ENCODE measurements at places on chromosomes 5 and 9.

- DNase-seq: peak; percentile 99
These were observed 21.2 kb downstream of the DYNC2I2 start for GRCh38 chr9:128635266-128636023.

- DNase-seq: no peak
These were observed 31.2 kb downstream of the LARP1 start for GRCh38 chr5:154786414-154786813.

DNA sequence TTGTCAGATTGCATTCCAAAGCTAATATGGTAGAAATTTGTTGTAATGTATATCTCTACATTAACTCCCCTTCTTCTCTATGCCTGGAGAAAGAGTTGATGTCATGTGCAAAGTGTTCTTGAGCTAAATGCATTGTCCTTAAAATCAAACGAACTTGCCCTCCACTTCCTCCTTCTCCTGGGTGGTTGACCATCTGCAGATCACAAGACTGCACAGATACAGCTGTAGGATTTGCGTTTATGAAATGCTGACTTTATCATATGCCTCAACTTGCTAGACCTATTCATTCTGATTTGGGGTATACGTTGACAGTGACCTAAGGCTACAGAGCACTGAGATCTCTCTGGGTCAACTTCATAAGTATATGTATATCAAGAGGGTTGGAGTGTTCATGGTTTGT lies 8.3 kb downstream of the TRIM32 start:
- DNase-seq: no peak

- DNase-seq: no peak
These were observed 176.1 kb upstream of the FGF10 start for GRCh38 chr5:44565360-44565759.

DNA sequence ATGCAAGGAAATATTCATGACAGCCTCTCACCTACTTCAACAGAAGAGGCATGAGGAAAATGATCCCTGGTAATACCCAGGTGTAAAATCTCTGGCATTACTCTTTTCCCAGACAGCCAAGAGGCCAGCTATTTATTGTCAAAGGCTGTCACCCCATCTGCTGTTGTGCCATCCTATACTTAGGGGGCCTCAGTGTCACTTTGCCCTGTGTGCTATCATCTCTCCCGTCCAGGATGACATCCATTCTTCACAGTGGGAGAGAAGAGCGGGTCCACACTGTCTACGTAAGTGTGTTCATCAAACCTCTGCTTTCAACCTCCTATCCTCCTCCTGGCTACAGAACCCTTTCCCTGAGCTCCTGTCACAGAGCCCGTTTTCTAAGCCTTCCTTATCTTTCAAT lies 82.6 kb downstream of the MYO10 start:
- DNase-seq: no peak

DNA sequence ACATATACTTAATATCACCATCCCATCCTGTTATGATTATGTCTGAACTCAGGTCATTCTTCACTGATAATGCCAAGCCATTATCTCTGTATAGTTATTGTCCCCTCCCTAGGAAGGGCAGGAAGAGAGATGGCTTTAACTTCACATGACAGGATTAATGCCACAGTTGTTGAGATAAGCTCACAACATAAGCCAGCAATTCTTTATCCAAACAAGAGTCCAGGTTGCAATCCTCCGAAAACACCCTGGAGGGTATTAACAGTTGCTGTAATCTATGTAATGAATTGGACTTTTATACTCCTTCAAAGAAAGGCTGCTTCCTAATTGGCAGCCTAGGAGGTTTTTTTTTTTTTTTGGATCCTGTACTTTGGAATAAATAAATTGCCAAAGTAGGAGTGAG lies 779.4 kb downstream of the SEMA5A start:
- DNase-seq: no peak

DNA sequence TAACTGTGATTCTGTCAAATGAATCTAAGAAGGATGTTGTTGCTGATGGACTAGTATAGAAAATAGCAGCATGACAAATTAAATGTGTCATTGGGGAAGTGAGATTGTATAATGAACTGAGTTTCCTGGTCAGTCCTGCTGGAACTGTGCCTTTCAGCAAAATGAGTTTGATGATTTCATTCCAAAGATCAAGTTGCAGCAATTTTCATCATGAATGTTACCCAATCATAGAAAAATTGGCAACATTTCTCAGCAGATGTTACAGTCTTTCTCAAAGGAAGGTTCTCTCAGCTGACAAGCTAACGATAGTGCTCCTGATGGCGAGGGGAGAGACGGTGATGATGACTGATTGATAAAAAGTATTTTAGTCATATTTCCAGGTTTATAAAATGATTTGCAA lies 10.7 kb downstream of the PCDHAC2 start:
- peak; percentile 32 for DNase-seq

DNA sequence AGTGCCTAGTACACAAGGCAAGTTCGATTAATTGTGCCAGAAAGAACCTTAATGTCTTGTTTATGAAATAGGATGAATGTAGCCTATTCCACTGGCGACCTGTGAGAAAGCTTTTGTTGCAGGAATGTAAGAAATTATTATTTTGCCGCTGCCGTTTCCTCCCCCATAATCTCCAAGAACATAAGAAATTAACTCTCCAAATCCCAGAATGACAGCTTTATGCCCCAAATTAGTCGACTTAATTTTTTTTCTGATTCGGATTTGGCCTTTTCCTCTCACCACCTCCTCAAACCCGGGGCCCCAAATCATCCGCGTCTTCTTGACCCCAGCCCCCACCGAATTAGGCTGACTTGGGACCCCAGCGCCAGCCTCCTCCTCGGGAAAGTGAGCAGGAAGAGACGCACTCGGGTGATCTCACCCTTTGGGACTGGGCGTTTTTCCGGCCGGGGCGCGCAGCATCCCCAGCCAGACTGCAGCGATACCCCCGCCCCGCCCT lies 682 bp upstream of the SPTAN1 start:
- DNase-seq: no peak

DNA sequence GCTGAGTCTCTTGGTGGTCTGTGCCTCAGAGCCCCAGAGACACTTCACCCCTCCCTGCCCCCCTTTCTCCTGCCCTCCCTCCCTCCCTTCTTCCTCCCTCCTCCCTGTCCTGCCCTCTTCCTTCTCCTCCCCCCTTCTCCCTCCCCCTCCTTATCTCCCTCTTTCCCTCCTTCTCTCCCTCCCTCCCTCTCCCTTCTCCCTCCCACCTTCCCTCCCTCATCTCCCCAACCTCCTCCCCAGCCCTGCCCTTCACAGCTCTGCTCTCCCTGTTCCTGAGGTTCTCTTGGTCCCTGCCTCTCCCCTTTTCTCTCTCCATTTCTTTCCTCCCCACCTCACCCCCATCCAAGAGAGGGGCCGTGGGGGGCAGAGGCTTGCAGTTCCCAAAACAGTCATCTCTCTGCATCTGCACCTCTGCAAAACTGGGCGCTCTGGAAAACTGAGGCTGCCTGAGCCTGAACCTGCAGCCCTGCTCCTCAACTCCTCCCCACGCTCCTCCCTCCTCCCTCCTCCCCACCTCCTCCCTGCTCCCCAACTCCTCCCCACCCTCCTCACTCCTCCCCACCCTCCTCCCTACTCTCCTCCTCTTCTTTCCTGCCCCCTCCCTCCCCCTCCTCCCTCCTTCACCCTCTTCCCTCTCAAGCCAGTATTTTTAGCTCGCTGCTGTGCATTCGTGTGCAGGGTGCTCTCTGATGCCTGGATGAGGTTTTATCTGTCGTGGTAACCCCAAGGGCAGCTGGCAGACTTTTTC lies 219.1 kb downstream of the C9orf50 start:
- DNase-seq: peak; percentile 41

- DNase-seq: no peak
These were observed 123.2 kb downstream of the C5orf15 start for GRCh38 chr5:133845271-133845670.

GRCh38 chr5:36325196-36325595 lies 23.5 kb upstream of the RANBP3L start:
- no peak for DNase-seq

DNA sequence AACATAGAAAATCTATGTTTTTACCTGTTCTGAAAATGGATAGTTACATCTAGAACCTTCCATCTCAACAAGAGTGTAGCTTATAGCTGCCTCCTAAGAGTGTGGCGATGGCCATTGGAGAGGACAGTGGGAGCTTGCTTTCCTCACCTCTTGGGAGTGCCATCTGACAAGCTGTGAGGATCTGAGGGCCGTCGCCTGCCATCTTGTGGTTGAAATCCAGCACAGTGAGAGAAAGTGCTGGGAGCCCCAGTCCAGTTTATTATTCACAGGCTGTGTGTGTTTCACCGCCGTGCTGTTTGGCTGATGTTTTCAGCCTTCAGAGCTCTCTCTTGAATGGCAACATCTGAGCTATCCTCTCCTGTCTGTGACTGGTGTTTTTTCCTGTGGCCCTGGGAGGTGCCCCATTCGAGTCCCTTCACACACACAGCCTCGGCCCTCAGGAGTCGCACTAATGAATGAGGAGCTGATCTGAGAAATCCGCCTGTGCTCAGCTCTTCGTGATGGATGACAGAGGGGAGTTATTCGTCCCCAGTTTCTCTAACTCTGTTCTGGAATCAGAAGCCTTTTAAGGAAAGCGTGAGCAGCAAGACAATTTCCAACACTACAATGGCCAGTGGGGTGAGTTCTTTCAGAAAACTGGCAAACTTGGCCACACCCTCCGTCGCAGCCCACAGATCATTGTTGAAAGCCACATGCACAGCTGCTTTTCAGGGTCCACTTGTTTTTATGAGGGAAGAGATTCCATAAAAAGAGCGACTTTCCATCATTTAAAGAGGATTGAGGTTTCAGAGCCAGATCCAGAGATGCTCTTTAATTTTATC lies 170.3 kb downstream of the PDZD2 start:
- peak; percentile 59 for DNase-seq

DNA sequence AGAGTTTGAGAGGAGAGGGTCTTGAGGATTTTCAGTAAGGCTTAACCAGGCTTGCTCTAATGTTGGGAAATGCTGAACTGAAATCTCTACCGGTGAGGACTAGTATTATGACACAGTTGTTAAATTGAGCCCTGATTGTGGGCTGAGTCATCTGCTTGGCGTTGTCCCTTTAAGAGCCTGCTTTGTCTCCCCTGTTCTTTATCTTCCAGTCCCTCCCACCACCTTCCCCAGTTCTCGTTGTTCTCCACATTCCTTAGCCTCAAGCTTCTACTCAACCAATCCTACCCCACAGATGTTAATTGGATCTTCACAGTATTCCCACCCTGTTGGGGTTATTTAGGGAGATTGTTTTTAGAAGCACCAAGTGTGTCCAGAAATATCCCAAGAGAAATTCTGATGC lies 57.6 kb downstream of the ANKRD55 start:
- peak; percentile 59 for DNase-seq

- no peak for DNase-seq
These were observed 101.4 kb downstream of the PRKACG start for GRCh38 chr9:68912561-68912960.

- no peak for DNase-seq
These were observed 102.5 kb upstream of the PANK3 start for GRCh38 chr5:168681556-168682183.

- DNase-seq: peak; percentile 52
These were observed 166.8 kb downstream of the MUSK start for GRCh38 chr9:110835404-110835803.

DNA sequence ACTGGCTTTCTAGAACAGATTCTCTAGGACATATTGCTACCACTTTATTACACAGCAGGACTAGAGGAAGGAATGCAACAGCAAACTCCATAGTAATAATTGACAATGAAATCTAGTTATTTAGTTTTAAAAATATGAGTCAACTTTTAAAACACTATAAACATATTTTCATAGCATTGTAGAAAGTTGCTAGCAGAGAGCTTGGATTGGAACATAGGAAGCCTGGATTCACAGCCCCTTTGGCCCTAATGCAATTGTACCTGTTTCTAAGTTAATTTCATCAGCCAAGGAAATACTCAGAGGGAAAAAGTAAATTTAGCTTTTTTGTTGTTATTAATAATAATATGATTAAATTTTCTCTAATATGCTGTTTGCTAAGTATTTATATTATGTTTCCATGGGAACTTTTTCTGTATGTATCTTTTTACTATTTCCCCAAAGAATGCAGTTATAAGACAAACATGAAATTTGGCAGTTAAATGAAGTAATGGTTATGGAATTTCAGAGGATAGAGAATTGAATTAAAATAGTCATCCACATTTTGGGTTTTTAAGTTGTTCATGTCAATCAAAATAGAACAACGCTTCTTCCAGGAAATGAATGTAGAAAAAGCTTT lies 45.6 kb downstream of the VCAN start:
- peak; percentile 56 for DNase-seq

- peak; percentile 89 for DNase-seq
These were observed 76.1 kb downstream of the NREP start for GRCh38 chr5:111680737-111681413.

GRCh38 chr5:72554897-72555296 lies 47.7 kb upstream of the ZNF366 start:
- DNase-seq: no peak

GRCh38 chr5:77920359-77921058 lies 144.4 kb upstream of the TBCA start:
- peak; percentile 12 for DNase-seq

- DNase-seq: no peak
These were observed 181.4 kb upstream of the TRPM3 start for GRCh38 chr9:71302776-71303175.

DNA sequence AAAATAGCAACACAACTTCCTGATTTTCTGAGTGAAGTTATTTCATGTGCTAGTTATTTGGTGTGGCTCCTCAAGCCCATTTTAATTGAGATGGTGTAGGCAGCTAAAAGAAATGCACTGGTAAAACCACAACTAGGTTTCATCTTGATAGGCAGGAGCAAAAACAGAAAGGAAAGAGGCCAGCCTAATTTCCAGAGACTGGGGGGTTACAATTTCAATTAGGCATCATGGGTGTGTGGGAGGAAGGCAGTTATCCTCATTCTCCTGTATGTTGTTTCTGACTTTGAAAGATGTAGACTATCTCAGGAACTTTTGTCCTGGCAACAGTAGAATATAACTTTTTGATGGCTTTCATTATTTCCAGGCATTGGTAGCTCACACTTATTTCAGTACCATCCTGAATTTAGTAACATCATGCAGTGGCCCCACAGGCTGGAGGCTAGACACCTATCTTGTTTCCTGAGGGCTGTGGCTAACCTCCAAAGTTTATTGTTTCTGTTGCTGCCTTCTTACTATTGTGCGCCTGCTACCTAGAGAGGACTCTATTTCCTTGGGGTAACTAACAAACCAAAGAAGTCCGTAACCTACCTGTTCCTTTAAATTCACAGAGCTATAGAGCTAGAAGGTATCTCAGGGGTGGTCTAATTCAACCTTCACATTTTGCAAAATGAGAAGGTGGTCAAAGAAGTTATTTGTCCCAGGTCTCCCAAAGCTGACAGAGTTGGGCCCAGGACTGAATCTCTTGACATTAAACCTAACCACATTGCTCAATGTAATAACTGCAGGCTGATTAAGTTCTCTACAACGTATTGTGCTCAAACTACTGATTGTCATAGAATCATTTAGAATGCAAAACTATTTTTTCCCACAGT lies 42.4 kb downstream of the FYB1 start:
- DNase-seq: no peak

All from myocyte (in vitro differentiated cells).